ENCODE measurements at places on chromosomes 4 and X.

DNA sequence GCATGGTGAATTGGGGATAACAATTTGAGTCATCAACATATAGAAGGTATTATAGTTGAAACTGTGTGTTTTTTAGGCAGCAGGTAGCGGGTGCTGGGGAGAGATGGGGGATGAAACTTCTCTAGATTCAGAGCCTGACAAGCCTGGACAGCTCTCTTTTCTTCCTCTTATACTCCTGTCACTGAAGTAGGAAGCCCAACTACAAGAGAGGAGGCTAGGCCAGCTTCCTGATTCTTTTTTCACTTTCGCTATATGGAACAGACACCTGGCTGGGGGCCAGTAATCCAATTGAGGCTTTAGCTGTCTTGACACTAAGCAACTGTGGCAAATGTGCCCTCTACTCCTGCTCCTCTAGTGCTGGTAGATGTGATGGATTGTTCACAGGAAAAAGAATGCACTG, 69.2 kb downstream of the PHKA1 start:
- DNase-seq, result no peak

GRCh38 chr4:82903737-82904136, 3.2 kb downstream of the THAP9 start:
- no peak for DNase-seq

DNA sequence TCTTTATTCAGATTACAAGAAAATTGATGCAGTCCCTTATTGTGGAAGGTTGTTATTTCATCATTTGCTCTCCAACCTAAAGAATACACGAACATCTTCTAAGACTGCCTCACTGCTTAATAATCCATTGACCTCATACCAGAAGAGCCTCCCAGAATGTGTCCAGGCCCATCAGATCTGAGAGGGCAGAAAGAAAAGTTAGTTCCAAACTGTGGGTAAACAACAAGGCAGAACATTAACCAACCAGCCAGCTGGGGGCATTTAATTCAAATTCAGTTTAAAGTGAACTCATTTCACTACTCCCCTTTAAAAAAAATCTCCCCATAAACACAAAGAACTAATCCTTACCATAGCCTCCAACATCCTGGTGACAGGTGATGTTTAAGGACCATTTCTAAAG, 13.8 kb downstream of the GPC4 start:
- no peak for DNase-seq

- DNase-seq, result no peak
Measured at GRCh38 chrX:102959471-102959870, 22.4 kb downstream of the RAB40AL start.

DNA sequence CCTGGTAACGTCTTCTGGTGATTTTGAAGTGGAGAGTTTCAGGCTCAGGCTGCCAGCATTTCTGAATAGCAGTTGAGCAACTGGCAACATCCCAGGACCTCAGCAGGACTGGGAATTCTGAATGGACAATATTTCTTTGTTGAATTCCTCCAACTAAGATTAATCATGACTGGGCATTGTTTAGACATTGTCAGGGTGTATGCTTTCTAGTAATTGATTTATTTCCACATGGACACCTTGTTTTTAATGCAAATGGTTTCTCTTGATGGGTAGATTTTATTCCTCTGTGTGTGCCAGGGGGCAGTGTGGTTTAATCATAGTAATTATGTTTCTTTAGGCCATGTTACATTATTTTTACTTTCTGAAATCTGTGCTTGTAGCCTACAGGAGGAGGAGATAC, 1004.7 kb upstream of the LCORL start:
- no peak for DNase-seq

DNA sequence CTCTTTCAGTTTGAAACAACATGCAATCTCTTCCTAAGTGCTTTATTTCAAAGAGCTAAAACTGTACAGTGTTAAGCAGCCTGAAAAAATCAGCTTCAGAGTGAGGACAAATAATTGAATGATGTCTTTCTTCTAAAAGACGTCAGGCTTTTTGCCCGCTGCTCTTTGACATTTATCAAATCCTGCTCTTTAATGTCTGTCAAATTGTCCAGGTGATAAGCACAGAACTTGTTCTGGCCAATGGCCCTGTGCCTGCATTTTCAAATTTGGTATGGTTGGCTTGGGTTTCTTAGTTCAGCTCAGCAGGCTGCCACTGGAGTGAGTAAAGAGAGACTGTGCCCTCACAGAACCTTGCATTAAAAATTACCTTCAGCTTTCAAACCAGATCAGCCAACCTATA, 712.9 kb upstream of the LCORL start:
- no peak for DNase-seq

- DNase-seq, result no peak
Measured at GRCh38 chrX:119970574-119970973, 27.0 kb upstream of the NKAP start.

GRCh38 chrX:24081661-24082154, 27.0 kb downstream of the EIF2S3 start:
- DNase-seq, result peak; percentile 68

DNA sequence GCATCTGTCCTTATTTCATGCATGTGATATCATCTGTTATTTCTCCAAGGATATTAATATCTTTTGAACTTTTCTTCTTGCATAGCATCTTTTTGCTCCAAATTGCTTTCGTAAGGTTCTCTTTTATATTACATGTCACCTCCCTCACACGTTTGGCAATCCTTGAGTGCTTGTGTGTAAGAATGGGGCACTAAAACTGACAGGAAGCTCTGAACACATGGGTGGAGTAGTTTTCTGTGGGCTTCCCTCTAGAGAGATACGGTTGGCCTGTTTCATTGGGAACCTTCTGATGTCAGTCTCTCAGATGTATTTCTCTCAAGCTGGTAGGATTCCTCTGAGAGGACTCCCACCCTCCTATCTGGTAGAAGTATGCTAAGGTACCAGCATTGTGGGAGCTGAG, 223.0 kb downstream of the MID1 start:
- DNase-seq, result no peak

DNA sequence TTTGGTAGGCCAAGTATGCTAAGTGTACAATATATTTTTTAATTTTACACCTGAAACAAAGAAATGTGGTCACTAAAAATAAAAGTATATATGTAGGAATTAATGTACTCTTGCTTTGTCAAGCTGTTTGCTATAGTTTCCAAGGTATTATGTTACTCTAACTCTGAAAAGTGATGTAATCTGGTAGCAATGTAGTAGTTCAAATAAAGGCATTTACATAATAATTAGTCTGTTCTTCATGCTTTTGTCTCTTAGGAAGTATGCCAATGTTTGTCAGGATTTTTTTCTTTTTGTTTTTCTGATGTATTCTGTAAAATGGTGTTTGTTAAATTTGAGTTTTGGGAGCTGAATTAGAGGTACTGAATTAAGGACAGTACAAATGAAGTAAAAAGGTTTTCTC, 89.5 kb downstream of the PLS3 start:
- DNase-seq, result no peak

DNA sequence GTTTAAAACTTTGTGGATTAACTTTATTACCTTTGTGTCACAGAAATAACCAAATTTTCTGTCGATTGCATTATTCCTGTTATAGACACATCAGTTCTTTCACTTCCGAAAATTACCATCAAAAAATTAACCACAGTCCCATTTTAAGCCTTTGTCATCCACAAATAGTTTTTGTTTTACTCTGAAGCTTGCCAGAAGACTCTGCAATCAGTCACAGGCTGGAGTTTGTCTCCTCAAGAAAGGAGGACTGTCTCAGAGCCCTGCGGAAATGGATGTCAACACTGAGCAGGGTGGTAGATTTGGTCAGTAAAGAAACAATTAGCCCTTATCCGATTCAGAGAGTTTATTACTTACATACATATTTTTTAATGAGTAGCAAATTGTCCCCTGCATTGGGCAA, 20.1 kb upstream of the TCEAL4 start:
- no peak for DNase-seq

DNA sequence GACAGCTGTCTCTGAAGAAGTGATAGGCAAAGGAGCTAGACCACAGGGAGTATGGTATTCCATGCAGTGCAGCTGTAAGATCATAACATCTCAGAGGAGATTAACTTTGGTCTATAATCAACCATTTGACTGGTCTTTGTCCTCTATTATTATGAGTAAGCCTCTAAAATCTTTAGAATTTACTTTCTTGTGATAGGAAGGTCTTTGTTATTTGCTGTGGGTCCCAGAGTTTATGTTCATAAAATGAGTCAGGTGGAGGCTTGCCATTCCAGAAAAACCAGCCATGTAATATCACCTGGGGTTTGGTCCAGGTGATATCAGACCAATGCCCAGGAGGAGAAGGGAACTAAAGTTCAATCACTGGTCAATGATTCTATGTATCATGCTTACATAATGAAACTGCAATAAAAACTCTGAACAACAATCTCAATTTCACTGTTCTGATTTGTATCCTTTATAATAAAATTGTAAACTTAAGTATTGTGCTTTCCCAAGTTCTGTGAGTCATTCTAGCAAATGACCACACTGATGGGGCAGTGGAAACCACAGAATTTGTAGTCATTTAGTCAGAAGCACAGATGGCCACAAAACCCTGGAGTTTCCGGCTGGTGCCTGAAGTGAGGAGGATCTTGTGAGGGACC, 239.6 kb upstream of the TRAM1L1 start:
- no peak for DNase-seq

- DNase-seq, result no peak
Measured at GRCh38 chrX:125203737-125204578, 115.7 kb upstream of the TEX13C start.

GRCh38 chr4:87749883-87750282, 49.5 kb upstream of the IBSP start:
- no peak for DNase-seq

DNA sequence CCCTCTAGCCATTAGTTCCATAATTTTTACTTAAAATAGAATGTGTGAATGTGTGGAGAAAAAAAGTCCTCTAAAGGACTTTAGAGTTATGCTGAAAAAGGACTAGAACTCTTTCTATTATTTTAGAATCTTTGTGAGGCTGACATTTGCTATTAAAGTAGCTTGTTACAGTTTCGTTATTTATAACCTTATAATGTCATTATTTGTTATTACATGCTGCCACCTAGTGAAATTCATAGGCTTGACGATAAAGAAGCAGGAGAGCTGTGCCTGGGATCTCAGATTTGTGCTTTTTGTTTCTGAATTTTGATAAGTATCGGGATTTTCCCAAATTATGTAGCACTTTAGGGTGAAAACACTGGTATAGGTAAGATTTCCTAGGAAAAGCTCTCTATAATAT, 38.5 kb upstream of the TAPT1 start:
- no peak for DNase-seq

DNA sequence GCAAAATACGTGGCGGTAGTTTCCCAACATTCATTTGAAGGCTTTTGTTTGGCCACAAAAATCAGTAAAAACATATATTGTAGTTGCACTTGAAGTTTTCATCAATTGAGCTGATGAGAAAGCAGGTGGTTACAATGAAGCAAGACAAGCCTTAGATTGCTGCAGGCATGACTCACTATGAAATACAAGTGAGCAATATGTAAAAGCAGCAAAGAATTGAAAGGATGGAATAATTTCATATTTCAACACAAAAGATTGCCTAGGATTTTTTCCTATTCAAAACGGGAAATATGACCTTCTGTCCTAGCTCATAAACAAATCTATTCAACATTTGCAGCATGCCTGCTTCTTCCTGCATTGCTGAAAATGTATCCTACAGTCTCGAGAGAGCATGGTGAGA, 190.9 kb upstream of the BANK1 start:
- DNase-seq, result no peak

GRCh38 chr4:12359420-12359819, 930.7 kb upstream of the HS3ST1 start:
- no peak for DNase-seq

- no peak for DNase-seq
Measured at GRCh38 chrX:154441984-154442707, 1.8 kb upstream of the FAM50A start.

DNA sequence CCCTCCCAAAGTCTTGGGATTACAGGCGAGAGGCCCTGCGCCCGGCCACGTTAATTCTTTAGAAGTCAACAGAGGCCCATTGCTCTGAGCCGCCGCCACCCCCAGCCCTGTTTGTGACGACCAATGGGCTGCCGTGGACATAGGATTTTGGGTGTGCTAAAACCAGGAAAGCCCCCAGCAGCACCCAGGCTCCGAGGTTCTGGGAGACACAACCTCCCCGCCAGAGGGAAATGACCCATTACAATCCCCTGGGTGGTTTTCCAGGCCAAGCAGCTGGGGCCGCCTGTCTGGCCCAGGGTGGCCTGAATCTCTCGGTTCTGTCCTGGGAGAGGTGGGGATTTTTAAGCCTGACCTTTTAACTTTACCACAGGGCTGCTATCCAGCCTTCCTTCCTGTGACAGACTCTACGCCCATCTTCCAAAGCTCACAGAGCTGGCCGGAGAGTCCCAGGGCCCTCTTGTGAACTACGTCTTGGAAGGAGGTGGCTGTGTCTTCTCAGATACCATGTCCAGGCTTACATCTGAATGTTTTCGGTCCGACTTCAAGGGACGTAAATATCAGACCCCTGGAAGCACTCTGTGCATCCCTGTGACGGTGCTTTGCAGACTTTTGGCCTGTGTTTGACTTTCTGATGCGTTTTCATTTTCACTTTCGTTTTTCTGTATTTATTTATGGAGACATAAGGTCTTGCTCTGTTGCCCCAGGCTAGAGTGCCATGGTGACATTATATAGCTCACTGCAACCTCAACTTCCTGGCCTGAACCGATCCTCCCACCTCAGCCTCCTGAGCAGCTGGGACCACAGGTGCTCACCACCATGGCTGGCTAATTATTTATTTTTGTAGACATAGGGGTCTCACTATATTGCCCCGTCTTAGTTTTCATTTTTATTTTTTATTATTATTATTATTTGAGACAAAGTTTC, 36.0 kb downstream of the P2RY8 start:
- peak; percentile 33 for DNase-seq

DNA sequence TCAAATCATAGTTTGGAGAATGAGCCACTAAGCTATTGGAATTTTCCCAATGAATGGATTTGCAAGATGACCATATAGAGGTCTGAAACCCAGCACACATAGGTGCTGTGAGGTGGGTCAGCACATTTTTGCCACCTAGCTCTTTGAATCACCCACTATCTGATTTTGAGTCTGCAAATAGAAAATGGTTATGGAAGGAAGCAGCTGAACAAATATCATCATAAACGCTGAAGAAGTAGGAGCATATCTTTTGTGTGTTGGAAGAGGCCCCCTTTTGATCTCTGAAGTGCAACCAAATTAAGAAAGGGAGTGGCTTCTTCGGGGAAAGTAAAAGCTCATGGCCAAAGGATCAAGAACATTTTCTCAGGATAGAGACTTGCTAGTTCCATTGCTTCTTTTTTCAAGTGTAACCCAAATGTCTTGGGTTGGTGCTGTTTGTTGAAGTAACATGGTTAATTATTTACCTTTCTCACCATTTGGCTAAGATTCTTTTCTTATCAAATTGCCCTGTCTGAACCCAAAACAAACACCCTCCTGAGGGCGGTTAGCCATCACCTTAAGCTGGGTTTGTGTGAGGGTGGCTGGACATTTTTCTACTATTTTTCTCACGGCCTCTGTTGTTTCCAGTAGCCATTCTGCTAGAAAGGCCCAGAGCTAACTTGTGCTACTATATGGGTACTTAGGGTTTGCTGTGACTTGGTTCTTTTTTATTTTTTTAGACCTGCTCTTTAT, 18.4 kb upstream of the SORBS2 start:
- DNase-seq, result no peak

DNA sequence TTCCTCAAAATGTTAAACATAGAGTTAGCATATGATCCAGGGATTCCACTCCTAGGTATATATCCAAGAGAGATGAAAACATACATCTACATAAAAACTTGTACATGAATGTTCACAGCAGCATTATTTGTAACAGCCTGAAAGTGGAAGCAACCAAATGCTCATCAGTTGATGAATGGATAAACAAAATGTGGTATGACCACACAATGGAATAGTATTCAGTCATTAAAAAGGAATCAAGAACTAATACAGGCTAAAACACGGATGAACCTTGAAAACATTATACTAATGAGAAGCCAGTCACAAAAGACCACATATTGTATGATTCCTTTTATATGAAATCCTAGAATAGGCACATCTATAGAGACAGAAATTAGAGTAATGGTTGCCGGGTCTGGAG, 42.7 kb upstream of the IQSEC2 start:
- no peak for DNase-seq

All from CD4-positive, alpha-beta T cell treated with Interleukin-6 for 4 hours (primary cell).